ENCODE measurements at places on chromosomes 5 and 9.
A peak's percentile ranks its signal among the peaks of the same experiment; 100 is the strongest.

- no peak for DNase-seq
Observed at GRCh38 chr9:128142596-128142995, 6.7 kb upstream of the LCN2 start.

DNA sequence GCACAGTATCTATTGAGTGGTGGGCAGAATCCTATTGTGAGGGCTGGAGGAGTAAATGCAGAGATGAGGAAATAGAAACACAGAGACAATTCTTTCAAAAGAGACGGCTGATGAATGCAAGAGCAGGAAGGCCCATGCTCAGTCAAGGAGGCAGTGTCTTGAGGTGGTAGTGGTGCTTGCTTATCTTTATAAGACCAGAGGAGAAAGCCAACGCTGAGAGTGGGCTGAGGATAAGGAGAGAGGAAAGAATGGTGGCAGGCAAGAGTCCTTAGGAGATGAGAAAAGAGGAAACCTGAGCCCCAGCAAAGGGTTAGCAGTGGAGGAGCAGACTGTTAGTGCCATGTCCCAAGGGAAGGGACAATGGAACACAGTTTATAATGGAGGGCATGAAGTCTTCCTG, 86.0 kb downstream of the SNCAIP start:
- DNase-seq: no peak

DNA sequence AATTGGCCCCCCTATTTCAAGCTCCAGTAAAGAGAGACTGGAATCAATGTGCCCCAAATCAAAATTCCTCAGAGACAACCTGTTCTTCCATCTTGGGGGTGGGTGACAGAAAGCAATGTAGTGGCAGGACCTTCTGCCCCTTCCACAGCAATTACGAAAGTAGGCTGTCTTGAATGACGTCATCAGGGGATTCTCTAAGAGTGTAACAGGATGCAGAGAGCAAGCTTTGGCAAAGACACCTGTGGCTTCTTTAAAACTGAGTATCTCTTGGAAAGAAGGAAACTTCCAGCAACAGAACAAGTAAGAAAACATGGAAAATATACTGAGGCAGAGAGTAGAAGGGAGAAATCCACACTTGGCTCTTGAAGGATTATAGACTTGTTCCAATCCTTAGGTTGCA, 247.6 kb upstream of the PDE4D start:
- DNase-seq: no peak

DNA sequence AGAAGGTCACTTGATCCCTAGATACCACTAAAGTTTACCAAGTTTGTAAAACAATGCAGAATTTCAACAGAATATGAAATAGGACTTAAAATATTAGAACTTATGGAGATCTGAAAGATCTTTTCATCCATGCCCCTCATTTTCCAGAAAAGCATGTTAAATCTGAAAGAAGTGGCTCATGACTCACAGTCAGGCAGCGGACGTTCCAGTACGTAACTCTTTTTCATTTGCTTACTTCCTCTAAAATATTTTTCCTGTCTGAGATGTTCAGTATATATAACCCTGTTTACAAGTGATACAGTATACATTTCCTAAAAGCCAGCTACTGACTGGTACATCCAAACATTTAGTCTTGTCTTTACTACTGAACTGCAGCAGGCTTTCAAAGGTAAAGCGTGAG, 22.3 kb downstream of the FBXW2 start:
- DNase-seq: no peak

DNA sequence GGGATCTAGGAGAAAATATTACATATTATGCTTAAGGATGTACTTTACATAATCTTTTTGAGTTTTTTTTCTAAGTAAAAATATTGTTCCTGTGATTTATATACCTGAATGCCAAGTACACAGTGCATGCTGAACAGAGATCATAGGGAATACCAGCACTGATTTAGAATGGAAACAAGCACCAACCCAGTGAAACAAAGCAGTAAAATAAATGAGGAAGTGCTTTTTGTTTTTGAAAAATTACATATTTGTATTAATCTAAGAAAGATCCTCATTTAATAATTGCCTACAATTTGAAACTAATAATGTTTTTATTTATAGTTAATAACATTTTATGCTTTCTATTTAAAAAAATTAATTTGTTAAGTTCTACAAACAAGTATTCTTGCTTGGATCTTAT, 18.0 kb downstream of the GARNL3 start:
- DNase-seq: no peak

GRCh38 chr5:1401536-1402138, 43.6 kb downstream of the SLC6A3 start:
- no peak for DNase-seq

GRCh38 chr9:91416096-91416712, 7.4 kb downstream of the NFIL3 start:
- no peak for DNase-seq

DNA sequence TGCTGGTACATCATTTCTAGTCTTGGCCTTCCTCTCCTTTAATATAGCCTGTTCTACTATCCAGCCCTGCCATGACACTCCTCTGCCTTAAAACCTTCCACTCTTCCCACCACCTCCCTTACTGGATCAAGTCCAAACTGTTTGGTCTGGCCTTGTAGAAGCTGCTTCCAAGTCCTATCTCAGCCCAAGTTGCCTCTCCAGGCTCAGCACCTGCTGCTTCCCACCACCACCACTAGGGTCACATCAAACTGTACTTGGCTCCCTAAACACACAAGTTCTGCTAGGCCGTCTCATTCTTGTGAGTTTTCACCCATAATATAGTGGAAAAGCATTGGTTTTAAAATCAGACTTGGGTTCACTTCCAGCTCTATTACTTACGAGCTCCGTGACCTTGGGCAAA, 1.4 kb downstream of the NDUFA8 start:
- peak; percentile 32 for DNase-seq

GRCh38 chr5:158209219-158209908, 350.4 kb upstream of the CLINT1 start:
- DNase-seq: no peak

DNA sequence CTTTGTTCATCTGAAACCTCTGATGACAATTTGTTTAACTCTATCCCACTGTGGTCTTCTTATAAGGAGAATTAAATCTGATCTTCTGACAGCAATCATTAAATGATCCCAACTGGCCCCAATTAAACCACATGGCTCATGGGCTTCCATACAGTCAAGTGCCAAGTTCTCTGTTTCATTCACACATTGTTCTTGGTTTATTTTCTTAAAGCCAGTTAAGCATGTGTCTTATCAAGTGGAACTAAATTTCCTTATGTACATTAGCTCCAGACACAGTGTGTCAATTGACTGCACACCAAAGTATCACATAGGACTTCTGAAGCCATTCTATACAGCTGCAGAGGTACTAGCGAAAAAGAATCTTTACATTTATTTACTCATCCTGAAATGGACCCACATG, 51.2 kb downstream of the MEF2C start:
- no peak for DNase-seq

DNA sequence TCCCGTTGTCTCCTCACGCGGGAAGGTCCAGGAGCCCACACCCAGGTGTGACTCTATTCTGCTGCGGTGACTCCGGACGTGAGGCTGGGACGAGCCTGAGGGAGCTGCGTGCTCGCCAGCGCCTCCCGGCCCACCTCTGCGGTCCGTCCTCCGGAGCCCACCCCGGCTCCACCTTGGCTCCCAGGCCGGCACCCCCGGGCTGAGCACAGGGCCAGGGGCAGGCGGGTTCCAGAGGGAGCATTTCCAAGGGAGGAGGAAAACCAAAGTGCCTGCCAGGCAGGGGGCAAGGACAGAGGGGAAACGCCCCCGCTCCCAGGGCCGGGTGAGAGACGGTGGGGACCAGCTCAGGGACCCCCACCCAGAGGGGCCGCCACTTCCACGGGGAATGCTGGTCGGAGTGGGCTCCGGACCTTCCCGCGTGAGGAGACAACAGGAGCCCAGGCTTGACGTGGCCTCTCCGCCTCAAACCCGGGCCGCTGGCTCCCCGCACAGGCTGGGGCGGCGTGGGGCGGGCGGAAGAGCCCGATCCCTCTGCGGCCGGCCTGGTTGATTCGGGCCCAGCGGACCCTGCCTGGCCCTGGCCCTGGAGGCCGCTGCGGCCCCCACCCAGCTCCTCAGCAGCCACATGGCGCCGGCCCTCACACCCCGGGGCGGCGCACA, 26.0 kb downstream of the IRX4 start:
- DNase-seq: no peak

- no peak for DNase-seq
Observed at GRCh38 chr5:149745-150485, 41.4 kb upstream of the LRRC14B start.

DNA sequence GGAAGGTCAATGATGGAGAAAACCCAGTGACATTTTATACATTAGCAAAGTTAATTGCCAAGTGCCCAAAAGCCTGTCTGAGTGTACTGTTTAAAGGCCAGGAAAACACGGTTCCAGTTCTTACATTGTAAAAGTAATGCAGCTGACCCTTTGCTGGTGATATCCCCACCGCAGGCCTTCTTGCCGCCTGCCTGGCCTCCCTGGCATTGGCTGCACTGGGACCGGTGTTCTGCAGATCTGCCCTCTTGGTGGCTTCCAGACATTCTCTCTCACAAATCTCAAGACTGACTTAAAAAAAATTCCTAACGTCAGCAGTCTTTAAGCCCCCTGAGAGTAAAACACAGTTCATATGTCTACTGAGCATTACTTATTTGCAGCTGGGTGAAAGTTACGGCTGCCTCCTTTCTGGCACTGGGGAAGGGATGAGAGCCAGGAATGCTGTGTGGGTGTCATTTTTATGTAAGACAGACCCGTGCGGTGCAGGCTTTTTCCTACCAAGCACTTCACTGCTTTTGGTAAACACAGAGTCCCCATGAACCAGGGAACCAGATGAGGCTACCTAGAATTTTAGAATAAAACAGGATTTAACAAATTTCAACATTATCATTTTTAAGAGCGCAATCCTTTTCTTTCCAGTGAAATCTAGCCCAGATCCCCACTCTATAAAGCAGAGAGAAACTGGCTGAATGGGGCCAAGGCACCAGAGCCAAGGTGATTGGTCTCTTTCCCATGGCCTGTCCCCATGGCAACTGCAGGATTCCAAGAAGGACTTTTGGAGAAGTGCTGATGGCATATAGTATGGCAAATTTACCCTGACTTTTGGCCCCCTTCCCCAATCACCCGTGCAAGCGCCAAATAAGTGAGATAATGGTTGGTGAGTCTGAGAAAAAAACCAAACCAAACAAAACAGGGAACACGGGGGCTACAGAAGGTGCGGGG, 80.8 kb downstream of the LMNB1 start:
- DNase-seq: no peak

DNA sequence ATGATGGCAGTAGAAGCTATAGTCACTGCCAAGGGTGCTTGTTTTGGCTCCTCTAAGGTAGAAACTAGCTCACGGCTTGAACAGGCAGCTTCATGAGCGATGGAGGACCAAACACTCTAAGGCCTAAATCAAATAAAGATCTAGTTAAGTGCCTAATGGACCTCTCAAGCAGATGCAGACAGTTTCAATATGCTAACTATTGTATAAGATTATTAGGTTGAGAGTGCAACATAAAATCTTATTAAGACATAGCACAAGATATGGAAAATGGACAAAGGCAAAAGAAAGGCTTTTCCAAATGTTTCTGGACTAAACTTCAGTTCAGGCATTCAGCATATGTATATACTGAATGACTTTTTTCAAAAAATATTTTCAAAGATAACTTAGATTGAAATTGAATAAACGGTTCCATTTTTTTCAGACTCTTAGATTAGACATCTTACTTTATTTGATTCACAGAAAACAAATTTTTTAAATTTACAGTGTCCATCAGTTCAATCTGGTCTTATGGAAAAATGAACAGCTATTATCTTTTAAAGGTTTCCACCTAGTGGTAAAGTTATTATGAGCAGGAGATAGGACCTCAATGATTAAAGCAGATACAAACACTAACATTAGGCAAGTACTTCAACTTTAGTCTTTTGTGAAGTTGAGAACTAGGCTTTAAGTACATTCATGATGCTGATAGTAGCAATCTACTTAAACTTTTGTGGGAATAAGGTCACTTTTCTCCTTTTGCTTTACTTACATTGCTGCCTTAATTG, 1167.7 kb downstream of the MAT2B start:
- DNase-seq: no peak

DNA sequence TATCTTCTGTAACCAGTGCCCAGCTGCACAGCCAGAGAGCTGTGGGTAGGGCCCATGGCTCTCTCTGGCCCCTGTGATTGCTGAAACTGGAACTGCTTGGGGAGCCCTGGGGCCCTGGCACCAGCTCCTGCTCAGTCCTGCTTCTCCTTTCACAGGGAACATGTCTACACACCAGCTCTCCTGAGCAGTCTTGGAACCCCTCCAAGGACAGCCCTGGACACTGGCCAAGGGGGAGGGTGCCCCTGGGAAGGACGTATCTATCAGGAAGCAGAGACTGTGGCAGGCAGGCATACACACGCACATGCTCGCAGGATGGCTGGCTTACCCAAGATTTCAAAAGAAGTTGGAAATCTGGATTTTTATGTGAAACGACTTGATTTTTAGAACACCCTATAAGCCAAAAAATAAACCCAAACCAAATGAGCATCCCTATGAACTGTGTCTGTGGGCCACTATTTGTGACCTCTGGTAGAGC, 8.8 kb upstream of the TRAF1 start:
- no peak for DNase-seq

DNA sequence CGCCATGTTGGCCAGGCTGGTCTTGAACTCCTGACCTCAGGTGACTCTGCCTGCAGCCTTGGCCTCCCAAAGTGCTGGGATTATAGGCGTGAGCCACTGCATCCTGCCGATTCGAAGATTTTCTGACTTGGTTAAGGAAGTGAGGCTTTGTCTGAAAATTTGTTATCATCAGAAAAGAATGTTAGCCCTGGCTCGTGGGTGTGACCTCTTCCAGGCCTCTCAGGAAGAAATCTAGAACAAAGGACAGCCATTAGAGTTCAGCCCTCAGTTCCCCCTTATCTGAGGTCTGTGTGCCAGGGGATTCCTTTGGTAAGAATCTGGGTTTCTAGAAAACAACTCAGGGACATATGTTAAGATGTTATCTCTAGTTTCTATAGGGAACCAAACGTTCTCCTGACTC, 6.2 kb downstream of the OR2S2 start:
- DNase-seq: no peak

GRCh38 chr9:26502311-26502710, 390.3 kb downstream of the CAAP1 start:
- DNase-seq: no peak

DNA sequence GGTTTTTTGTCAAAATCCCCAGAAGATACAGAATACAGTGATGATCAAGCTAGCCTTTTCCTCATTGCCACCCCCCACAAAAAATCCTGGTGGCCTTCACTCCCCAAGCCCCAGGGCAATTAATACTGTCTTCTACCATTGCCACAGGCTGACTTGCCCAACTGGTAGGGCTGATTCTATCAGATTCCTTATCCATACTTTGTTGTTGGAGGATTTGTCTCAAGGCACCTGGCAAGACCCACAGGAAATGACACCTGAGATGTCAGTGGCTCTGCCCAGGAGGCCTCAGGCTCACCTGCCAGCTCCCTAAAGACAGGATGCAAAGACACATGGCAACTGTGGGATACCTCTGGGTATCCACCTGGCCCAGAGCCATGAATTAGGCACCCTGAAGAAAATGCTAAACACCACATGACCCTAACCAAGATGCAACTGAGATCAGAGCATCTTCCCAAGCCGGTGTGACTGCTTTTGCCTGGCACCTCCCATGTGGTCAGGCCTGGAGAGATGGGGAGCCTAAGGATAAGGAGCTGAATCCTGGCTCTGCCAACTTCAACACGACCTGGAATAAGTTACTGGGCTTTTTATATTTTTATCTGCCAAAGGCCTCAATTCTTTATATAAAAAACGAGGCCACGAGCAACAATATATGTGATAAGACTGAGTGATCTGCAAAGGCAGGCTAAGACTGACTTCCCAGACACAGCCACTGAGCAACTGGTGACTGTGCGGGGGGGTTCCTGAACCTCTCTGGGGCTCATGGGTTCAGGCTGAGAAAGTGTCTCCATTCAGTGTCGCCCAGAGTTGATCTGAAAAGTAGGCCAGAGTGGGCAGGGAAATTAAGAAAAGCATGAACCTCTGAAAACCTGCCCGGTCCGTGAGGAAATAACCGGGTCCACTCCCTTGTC, 944 bp downstream of the ATOX1 start:
- no peak for DNase-seq

Measured in GM12891 (cell line).